ENCODE measurements at places on chromosomes 2 and 18.

GRCh38 chr2:205439621-205440020, 242.7 kb upstream of the NRP2 start:
- no peak for DNase-seq

DNA sequence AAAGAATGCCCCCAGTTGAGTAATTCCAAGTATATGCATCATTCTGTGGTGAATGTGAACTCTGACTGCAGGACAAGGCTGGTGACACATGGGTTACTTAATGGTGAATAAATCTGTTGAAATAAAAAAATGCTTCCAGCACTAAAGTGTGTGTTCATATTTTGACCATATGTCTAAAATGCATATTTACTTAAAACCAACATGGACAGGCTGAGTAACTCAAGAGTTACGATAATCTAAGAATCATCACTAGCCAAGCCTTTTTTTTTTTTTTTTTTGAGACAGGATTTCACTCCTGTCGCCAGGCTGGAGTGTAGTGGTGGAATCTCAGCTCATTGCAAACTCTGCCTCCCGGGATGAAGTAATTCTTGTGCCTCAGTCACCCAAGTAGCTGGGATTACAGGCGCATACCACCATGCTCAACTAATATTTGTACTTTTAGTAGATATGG, 47.1 kb upstream of the CCBE1 start:
- no peak for DNase-seq

GRCh38 chr2:147636238-147636882, 208.5 kb upstream of the ACVR2A start:
- DNase-seq: no peak

DNA sequence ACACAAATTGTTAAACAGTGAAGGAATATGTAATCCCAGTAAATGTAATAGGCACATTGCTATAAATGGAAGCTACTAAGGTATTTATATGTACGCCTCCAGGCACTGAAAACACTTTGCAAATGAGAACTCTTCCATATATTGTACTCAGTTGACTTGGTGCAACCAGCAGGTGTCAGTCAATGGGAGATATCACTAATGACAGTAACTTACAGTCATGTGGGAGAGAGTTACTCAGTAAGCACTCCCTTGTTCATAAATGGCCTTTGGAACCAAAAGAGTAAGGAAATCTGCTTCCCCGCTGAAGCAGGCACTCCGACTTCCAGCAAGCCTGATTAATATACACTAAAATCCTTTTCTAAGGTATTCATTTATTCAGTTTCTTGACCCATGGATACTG, 5.9 kb downstream of the MDH1 start:
- no peak for DNase-seq

- no peak for DNase-seq
Observed at GRCh38 chr2:43207553-43208300, 18.7 kb downstream of the ZFP36L2 start.

DNA sequence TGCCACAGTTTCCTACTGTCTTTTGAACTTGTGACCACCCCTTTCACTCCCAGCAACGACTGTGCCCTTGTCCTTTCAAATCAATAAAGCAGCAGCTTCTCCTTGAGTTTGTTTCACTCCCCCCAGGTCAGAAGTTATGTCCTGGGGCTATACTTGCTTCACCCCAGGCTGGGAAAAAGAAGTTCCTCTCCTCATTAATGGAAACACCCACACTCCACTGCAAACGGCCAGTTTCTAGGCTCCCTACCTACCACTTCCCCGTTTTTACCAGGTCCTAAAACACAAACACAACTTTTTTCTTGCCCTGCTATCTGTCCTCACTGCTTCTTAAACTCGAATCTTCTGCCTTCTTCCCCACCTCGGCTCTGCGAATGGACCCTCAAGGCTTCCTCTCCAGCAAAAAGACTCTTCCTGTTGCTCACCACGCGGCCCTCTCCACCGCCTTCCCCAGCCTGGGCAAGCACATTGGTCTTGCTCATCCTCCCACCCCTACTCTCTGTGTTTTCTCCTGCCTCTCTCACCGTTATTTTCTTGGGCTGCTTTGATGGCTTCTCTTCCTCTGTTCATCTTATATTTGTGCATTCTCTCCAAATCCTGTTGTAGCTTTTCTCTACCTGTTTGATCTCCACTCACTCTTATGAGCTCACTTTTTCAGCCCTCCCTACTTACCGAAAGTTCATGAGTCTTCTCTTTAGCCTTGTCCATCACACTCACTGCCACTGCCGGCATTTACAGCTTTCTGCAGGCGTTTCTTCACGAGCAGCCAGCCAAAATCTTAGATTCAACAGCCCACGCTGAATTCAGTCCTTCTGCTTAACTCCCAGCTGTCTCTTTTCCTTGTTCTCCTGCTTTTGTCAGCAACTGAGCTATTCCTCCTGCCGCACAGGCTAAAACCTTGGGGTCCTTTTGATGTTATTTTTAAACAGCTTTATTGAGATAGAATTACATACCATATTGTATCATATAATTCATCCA, 7.0 kb upstream of the SP5 start:
- no peak for DNase-seq

DNA sequence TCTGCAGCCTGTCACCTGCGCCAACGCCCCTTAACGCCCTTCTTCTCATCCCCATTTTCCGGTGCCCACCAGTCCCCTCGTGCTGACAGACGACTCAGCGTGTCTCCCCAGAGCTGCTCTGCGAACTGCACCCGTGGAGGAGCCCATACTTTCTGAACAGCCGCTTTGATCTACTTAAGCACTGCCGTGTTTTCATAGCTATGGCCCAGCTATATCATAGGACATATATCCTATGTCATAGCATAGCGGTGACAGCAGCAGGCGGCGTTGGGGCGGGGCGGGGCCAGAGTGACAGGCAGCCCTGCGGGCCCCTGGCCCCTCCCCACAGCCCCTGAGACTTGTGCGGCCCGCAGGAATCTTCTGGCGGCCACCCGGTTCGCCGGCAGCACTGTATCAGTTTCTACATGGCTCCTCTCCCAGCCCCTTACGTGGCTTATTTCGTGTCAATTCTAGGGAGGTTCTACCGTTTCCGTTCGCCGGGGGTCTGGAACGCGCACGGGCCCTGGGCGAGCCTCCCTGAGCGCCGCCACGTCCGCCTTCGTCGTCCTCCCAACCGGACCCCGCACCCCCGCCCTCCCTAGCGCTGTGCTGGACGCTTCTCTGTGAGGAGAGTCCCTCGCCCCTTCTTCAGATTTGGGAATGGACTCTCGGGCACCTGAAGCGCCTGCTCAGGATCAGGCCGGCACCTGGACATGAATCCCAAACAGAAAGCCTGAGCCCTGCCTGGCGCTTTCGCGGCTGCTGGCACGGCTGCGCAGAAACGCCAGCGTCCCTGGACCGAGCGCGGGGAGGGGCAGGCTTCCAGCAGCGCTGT, 35.4 kb downstream of the PTPN18 start:
- peak; percentile 84 for DNase-seq

DNA sequence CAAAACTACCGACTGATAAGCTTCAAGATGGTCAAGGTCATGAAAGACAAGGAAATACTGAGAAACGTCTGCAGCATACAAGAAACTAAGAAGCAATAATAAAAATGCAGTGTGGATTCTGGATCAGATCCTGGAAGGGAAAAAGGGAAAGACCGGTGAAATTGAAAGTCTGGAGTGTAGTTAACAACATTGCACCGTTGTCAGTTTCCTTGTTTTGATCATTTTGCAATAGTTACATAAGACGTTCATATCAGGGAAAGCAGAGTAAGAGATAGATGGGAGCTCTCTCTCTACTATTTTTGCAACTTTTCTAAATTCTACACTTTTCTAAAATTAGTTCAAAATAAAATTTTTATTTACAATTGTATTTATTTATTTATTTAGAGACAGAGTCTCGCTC, 15.0 kb upstream of the ZNF407 start:
- DNase-seq: no peak

DNA sequence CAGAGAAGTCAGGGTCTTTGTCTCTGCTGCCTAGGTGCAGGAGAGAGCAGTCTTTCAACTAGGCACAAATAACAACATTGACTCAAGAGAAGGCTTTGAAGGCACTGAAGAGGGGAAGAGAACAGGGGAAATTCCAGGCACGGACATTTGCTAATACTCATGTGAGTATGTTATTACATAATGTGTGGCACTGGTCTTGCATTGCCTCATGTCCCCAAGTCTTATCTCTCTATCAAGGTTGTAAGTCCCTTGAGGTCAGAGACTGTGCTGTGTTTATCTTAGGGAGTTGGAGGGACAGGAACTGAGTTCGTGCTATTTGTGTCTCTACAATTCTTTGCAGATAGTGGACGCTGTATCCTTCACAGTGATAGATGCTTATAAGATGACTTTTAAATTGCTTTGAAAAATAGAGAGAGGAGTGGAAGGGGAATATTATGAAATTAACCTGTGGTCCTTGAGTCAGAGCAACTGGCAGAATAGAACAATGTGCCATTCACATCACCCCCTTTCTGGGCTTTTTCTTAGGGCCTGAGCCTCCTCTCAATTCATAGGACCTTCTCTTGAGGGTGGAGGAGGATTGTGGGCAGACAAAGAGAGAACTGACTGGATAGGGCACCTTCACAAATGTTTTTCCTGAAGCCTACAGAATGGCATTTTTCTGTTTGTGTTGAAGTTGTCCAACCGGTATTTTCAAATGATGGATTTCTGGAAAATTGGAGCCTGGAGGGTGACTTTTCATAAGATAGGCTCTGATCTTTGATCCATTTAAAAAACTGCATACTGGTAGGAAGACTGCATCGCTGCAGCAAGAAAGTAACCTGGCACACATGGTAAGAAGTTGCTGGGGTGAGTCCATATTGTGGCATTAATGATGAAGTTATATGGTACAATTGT, 96.6 kb upstream of the CXCR4 start:
- DNase-seq: no peak

DNA sequence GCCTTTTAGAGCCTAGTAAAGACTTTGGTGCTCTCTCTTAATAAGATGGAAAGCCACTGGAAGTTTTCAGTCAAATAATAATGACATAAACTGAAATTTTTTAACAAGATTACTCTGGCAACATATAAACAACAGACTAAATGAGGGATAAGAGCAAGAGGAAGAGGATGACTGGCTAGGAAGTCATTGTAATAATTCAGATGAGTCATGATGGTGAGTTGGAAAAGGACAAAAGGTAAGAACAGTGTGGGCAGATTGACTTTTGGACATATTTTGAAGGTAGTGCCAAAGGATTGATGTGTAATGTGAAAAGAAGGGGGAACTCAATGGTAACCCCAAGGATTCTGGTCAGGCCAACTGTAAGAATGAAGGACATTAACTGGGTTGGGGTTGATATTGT, 310.3 kb downstream of the NOL4 start:
- no peak for DNase-seq

DNA sequence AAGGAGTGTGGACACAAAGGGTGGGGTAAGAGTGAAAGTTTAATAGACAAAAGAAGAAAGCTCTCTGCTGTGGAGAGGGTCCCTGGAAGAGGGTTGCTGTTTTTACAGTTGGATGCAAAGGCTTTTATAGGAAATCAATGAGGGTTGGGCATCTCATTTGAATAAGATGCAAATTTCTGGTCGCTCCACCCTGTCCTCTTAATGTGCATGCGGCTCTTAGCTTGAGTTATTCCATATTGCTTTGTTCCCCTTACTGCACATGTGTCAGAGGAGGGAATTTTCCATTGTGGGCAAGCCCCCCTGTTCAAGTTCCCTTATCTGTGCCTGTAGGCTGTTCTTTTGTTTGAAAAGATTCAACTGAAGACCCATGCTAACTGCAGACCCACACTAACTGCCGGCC, 326.5 kb downstream of the BCL11A start:
- no peak for DNase-seq

- no peak for DNase-seq
Observed at GRCh38 chr2:120305296-120305695, 40.6 kb upstream of the INHBB start.

GRCh38 chr2:66192888-66193287, 242.0 kb upstream of the MEIS1 start:
- no peak for DNase-seq

- DNase-seq: no peak
Observed at GRCh38 chr2:72130659-72131360, 16.9 kb downstream of the CYP26B1 start.

- DNase-seq: no peak
Observed at GRCh38 chr2:42846026-42846425, 53.6 kb upstream of the HAAO start.

DNA sequence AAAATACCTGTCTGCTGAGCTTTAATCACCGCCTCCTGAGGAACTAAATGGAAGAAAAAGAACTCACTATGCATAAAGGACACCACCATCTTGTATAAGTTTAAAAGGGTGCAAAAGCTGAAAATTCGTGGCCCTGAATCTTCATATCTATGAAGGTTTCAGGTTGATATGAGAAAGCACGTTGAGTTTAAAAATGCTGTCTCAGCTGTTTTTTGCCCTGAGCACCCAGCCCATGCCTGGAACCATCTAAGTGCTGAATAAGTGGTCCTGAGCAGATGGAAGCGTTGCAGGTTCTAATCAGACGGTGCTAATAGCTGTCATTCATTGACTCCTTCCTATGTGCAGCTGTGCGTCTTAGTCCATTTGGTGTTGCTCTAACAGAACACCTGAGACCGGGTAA, 467.4 kb downstream of the EIPR1 start:
- no peak for DNase-seq

All from stimulated activated naive CD8-positive, alpha-beta T cell treated with anti-CD3 and anti-CD28 coated beads, Interleukin-15, Interleukin-2, amounts not matched to agents 100 U/mL and 50 U/mL, for 24 hours (primary cell).